Frontal cortex (tissue), 4 donors: ENCODE measurements at places on chromosomes 13 and 19. TPM values are rescaled to one million over a fixed set of nuclear protein-coding genes. Genes with fewer than 3 reads are reported as not detected.
A peak's percentile ranks its signal among the peaks of the same experiment; 100 is the strongest.

DNA sequence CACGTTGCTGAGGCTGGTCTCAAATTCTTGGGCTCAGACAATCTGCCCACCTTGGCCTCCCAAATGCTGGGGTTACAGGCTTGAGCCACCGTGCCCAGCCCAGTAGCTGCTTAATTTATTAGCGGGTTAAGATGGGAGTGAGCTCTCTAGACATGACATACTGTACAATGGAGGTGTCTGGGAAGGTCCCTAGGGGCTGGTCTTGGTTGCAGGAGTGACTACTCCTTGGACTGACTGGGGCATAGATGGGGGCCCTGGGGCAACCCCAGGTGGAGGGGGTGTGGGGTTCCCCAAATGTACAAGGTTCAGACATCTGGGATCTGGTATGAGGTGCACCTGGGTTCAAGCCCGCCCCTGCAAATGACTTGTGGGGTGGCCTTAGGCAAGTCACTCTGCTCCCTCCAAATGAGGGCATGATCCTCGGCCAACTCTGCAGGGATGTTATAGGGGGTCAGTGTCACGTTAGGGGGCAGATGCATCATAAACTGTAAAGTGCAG is 12.8 kb downstream of the CIB3 start:
- DNase-seq = no peak

DNA sequence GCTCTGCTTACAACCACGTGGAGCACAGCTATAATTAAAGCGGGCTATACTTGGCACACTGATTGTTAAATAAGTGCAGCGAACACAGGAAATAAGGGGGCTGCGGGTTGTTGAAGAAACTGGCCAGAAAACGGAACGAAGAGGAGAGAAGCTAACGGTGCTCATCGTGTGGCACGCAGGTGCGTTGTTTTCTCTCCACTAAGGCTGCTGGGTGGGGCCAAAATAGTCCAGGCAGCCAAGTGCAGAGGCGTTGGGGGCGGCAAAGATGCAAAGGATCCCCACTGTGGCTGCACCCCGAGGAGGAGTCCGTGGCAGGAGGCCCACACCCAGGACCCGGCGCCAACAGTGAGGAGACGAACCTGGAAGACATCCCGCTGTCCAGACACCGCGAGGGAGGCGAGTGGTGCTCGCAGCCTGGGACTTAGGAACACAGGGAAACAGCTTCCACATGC is 8.1 kb upstream of the ARL11 start:
- DNase-seq = no peak

GRCh38 chr19:50147462-50148423 is 15.3 kb downstream of the IZUMO2 start:
- DNase-seq = peak; percentile 80

DNA sequence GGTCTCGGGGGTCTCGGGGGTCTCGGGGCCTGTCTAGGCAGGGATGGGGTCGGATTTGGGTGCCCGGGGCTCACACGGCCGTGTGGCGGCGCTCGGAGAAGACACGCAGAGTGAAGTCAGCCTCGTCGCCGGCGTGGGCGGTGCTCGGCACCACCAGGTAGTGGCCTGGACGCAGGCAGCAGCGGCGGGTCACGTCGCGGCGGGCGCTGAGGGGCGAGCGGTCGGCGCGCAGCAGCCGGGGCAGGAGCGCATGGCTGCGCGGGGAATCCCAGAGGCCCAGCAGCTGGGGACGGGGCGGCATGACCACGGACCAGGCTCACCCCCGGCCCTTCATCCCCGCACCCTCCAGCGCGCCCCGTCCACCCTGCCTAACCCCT is 8.2 kb downstream of the CAPN12 start:
- DNase-seq = no peak

DMRTC2 gene
- not detected for total RNA-seq
